ENCODE measurements at places on chromosomes 7 and 10. TPM values are rescaled to one million over a fixed set of nuclear protein-coding genes. Genes with fewer than 3 reads are reported as not detected.

Gene ATOH7
- not detected for total RNA-seq

DNA sequence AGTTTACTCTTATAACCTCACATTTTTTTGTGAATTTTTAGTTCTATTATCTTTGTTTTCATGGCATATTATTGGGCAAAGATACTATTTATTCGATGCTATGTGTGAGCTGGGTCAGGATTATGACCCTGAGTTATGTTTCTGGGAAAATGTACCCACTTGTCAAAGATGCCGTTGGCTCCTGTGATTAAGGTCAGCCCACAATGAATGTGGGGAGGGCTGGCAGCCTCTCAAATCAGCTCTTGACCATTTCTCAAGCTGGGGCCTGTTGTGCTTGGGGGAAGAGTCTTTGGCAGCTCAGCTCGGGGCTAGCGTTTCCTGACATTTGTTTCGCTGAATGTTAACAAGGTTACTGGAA, 97.5 kb downstream of the TCF7L2 start:
- no peak for DNase-seq

GRCh38 chr7:108650467-108650866, 80.8 kb downstream of the DNAJB9 start:
- no peak for DNase-seq

Gene KIF20B
- 8.9 TPM for total RNA-seq

DNA sequence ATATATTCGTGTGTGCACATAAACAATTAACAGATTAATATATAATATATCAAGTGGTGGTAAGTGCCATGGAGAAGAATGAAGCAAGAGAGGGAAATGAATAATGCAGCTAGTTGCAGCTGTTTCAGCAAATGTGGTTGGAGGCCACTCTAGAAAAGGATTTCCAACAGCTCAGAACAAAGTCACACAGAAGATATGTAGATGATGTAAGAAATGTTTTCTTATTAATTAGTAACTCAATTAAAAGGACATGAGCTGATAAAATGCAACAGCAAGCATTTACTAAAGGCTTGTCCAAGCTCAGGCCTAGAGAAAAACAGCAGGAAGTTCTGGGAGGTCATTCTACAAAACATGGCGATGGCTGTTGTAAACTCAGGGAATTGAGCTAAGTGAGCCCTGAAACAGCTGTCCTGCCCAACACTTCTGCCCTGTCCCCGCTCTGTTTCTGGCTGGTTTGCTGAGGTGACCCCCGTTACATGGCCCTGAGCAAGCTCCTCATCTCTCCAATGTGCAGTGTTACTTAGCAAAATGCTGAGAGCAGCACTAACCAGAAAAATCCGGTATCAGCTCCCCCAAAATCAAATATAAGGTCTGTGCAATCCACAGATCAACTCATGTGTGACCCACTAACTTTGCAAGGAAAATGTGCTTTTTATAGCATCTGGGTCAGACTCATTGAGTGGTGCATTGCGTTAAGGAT, 23.4 kb upstream of the C10orf67 start:
- no peak for DNase-seq

- no peak for DNase-seq
Observed at GRCh38 chr10:131998845-131999681, 17.3 kb upstream of the BNIP3 start.

DNA sequence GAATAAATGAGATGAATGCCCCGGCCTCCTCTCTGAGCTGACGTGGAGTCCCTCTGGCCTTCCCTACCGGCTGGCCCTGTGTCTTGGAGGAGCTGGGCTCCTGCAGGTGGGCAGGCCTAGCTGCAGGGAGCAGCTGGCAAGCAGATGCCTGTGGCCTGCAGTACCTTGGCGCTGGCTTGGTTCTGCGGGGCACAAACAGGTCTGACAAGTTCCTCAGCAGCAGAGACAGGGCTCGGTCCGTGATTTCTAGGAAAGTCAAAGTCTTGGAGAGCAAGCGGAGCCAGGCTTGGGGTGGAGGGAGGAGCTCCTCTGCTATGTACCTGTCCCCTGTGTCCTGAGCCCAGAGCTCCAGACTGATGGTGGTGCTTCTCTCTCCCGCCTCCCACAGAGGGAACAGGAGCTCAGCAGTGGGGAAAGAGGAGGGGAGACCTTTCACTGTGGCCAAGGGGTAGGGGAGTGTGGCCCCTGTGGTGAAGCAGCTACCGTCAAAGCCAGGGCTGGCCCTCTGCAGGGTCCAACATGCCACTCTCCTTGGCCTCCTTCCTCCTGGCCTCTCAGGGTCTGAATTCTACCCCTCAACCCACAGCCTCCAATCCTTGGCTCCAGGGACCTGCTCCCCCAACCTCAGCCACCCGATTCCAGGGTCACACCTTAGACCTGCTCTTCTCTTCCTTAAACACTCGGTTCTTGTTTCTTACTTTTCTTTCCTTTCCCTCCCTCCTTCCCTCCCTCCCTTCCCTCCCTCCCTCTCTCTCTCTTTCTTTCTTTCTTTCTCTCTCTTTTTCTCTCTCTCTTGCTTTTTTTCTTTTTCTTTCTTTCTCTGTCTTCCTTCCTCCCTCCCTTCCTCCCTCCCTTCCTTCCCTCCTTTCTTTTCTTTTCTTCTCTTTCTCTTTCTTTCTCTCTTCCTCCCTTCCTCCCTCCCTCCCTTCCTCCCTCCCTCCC, 20.1 kb downstream of the MYL10 start:
- peak; percentile 69 for DNase-seq

Gene FGL2
- 18.8 TPM for total RNA-seq

Gene GIMAP7
- 8.7 TPM for total RNA-seq

DNA sequence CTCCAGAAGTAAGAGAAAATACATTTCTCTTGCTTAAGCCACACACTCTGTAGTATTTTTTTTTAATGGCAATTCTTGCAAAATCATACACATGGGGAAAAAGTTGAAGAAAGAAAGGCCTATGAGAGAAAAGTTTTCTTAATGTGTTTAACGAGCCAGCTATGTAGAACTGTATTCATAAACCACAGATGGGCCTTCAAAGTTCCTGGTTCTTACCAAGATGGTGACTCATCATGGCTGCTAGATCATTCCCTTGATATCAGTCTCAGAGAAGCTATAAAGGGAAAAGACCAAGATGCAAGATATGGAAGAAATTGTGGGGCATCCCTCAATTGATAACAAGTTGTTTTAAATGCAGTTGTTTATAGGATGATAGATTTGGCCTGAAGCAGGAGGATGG, 992.7 kb upstream of the MBL2 start:
- DNase-seq: no peak

DNA sequence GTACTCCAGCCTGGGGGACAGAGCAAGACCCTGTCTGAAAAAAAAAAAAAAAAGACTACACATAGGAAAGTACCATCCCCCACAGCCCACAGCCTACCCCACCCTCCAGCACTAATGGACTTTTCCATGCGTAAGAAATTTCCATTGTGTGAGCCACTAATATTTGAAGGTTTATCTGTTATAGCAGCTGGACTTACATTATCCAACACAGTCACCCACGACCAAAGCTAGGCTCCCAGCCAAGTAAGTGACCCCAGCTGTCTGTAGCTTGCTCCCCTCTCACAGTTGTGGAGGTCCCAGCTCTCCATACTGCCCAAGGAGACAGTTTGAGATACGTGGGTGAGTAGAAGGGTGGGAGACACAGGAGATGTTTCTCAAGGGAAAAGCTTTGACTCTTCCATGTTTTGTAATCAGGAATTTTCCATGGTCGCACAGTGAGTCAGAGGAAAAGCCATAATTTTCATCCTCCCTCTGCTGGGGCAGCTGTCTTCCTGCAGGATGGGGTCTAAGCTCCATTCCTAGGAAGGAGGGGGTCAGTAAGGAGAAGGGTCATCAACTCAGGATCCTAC, 57.4 kb downstream of the CAV1 start:
- DNase-seq: no peak

Gene PTPRZ1
- 0.12 TPM for total RNA-seq

Gene PLEKHA8
- total RNA-seq: 12.4 TPM

DNA sequence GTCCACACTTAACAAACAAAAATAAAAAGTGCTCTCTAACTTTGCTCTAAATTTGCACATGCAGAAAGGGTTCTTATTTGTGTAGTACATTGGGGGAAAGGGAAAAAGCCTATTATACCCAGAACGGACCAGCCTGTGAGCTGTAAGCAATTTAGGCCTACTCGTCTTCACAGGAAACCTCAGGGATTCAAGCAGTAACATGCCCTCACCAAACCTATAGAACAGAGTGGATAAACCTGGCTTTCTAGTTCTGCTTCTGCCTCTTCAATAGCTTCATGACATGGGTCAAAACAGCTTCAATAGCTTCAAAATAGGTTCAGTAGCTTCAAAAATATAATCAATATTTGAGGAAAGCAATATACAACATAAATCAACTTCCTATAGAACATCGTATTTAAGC, 163.7 kb downstream of the ARL4A start:
- no peak for DNase-seq

GRCh38 chr7:91898240-91898992, 17.9 kb upstream of the MTERF1 start:
- DNase-seq: no peak

DNA sequence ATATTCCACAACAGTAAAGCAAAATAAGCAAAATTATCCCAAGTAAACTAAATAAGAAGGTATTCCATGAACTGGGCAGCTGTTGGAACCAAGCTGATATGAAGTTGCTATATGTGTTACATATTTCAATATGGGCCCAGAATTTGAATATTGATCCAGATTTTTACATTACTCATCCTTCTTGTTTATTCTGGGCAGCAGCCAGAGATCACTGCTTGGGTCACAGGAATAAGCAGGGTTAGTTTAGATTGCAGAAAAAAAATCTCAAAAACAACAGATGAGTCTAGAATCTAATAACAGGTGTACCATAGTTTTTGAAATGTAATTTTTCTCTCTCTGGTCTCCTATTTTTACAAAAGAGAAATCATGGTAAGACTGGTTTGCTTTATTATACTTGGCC, 171.5 kb upstream of the NAMPT start:
- DNase-seq: no peak

DNA sequence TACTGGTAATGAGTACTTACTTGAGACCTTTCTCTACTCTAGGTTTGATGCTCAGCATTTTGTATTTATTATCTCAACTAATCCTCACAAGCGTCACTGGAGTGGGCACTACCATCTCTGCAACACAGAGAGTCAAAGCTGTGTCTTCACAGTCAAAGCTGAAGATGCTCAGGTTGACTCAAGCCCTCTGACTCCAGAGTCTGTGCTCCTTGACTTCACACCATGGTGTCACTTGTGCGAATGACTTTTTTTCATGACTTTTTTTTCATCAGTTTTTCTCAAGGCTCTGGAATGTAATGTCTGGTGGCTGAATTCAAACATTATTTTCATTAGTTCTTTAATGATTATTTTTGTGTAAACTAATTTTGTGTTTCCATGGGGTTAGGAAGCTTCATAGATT, 30.4 kb upstream of the TARP start:
- no peak for DNase-seq

Gene KIF11
- 3.5 TPM for total RNA-seq

Gene OR2A5
- not detected for total RNA-seq

Gene VWC2
- total RNA-seq: 0.25 TPM

Gene NAT16
- total RNA-seq: not detected

- no peak for DNase-seq
Observed at GRCh38 chr10:12788277-12788676, 213.2 kb downstream of the CCDC3 start.

Gene TMEM213
- not detected for total RNA-seq

Gene AKR1D1
- total RNA-seq: not detected

DNA sequence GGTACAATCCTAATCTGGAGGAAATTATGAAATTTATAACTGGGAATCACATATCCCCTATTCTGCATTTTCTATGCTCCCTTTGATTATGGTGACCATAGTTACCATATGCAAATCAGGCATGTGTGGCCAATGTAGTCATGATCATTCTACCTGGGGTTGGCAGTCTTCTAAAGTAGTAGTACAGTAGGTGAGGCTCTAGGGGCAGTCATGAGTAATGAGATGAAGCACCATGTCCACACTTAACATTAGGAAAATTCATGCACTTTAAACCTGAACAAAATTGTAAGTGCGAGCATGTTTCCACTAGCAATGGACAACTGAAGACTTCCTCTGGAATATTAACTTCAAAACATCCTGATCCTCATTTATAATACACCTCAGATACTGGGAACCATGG, 545.9 kb downstream of the SUGCT start:
- DNase-seq: no peak

Gene JAKMIP3
- total RNA-seq: 0.14 TPM

GRCh38 chr10:131219955-131220489, 91.5 kb downstream of the TCERG1L start:
- no peak for DNase-seq

DNA sequence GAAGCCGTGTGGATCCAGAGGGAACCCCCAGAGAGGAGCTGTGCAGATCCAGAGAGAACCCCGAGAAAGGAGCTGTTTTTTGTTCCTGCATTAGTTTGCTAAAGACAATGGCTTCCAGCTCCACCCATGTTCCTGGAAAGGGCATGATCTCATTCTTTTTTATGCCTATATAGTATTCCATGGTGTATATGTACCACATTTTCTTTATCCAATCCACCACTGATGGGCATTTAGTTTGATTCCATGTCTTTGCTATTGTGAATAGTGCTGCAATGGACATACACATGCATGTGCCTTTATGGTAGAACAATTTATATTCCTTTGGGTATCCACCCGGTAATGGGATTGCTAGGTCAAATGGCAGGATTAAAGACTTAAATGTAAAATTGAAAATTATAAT, 95.4 kb upstream of the RHEB start:
- DNase-seq: no peak

- no peak for DNase-seq
Observed at GRCh38 chr7:111750228-111750627, 187.9 kb upstream of the IMMP2L start.

Gene GSTO2
- 13.7 TPM for total RNA-seq

- no peak for DNase-seq
Observed at GRCh38 chr10:61933859-61934555, 32.5 kb downstream of the ARID5B start.

Gene ADAMTS14
- total RNA-seq: 2.1 TPM

- no peak for DNase-seq
Observed at GRCh38 chr7:7156663-7157062, 25.7 kb upstream of the C1GALT1 start.

Gene GPR85
- total RNA-seq: not detected

DNA sequence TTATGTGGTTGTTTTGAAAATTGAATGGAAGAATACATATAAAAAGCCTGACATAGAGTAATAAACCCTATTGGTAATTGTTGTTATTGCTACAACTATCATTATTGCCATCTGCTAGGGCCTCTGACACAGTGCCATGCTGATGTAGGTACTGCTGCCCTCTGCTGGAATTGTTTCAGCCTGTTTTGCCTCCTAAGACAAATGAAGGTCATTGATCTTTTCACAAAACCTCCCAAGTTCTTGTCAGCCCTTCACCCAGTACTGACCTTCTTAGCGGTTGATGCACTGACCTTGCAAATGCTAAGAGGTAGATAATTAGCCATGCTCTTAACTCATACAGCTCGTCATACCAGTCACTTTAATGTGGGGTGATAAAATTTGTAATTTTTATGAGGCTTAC, 975.2 kb downstream of the SORCS1 start:
- DNase-seq: no peak

- DNase-seq: no peak
Observed at GRCh38 chr10:26810435-26811026, 50.2 kb downstream of the ABI1 start.
